ENCODE measurements at places on chromosomes 16 and 17.

DNA sequence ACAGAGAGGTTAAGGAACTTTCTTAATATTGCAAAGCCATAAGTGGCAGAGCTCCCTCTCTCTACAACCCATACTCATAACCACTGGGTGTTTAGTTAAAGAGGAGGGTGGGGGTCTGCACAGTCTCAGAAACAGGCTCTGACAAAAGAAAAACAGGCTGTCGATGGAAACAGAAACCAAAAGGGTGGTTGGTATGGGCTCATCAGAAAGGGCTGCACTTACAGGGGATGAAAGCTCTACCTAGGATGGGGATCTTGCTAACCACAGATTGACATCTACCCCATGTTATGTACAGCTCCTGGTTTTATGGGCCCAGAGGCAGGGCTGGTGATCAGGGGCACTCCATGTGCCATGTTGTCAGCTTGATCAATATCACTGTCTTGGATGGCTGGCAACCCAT is 111.4 kb downstream of the CYLD start:
- DNase-seq: no peak

DNA sequence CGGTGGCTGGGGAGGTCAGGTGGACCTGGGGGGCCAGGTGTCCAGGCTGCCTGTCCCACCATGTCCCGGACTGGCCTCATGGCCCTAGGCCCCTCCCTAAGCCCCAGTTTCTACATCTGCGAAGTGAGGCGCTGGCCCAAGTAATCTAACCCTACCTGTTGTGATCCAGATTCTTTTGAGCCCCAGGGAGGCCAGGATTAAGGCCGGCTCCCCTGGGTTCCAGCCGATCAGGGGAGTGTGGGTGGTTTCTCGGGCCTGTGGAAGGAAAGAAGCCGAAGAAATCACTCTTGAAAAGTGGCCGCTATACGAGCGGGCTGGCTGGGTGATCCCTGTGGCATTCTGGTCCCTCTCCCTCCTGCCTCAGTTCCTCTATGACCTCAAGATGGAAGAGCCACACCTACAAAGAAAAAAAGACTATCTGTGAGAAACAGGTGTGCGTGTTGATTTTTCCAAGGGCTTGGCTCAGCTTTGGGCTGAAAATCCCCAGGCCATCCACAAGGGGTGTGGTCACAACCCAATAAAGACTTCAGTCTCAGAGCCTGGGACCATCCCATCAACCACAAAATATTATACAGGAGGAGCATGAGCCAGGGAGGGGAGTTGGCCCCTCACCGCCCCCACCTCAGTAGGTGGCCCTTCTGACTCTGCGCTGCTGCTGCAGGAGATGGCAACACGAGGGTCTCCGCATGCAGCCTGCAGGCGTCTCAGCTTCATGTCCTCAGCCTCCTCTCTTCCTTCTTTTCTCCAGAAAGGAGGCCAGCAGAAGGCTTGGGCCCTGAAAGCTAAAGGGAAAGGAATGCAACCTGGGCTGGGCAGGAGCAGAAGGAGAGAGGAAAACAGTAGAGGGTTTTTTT is 20.3 kb downstream of the GPR142 start:
- no peak for DNase-seq

- DNase-seq: no peak
These were observed 23.8 kb downstream of the LCMT1 start for GRCh38 chr16:25135254-25135878.

GRCh38 chr16:77844801-77845200 is 56.4 kb downstream of the VAT1L start:
- no peak for DNase-seq

- no peak for DNase-seq
These were observed 54.7 kb downstream of the SLC6A2 start for GRCh38 chr16:55710466-55710865.

DNA sequence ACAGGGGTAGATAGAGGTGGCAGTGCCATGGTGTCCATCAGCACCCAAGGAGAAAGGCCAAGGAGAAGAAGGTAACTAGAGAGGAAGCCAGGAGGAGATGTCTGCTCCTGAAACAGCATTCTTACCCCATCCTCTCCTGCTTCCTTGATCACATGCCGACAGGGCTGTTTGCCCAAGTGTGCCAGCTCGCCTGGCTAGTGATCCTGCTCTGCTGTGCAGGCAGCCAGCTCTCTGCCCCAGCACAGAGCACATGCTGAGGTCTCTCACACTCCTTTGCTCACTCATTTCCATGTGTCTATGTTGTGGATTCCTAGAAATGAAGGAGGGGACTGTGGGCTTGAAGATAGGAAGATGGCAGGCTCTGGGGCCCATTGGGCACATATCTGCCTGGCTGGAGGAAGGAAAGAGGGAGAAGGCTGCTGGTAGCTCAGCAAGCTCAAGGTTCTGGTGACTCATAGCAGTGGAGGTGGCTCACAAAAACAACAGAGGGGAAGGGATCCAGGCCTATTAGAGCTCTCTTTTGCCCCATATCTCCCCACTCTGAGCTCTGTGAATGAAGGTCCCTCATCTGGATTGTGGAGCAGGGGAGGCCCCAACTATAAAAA is 54.3 kb downstream of the NEUROD2 start:
- no peak for DNase-seq

DNA sequence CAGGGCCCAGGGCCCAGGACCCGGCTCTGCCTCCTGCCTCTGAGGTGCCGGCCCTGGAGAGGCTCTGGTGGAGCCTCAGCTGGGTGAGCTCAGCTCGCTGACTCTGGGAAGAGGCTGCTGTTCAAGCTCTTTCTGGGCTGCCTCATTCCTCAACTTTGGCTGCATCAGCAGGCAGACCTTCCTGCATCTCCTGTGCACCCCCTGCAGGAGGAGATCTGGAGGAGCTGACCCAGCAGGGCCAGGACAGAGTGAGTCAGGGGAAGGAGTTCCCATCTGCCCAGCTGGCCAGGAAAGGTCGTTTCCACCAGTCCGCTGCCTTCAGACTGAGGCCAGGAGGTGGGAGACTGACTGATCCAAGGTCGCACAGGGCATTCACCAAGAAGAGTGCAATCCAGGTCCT is 10.7 kb downstream of the CRHR1 start:
- DNase-seq: no peak

DNA sequence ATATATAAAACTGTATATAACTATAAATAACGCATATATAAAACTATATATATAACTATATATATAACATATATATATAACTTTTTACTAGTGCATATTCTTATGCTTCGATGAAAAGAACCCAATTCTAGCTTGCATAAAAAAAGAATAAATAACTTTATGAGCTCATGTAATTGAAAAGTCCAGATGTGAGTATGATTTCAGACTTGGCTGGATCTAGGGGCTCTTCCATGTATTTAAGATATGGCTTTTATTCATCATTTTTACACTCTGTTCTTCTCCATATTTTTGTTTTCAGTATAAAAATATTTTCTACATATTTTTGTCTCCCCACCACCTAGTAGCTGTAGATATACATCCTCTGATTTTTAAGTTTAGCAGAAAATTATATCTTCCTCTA is 417.5 kb downstream of the CDH11 start:
- no peak for DNase-seq

- DNase-seq: no peak
These were observed 33.6 kb upstream of the XYLT2 start for GRCh38 chr17:50312308-50312707.

- peak; percentile 64 for DNase-seq
These were observed 7.5 kb downstream of the EIF1 start for GRCh38 chr17:41695954-41696757.

- DNase-seq: no peak
These were observed 3.7 kb upstream of the TACO1 start for GRCh38 chr17:63596856-63597586.

DNA sequence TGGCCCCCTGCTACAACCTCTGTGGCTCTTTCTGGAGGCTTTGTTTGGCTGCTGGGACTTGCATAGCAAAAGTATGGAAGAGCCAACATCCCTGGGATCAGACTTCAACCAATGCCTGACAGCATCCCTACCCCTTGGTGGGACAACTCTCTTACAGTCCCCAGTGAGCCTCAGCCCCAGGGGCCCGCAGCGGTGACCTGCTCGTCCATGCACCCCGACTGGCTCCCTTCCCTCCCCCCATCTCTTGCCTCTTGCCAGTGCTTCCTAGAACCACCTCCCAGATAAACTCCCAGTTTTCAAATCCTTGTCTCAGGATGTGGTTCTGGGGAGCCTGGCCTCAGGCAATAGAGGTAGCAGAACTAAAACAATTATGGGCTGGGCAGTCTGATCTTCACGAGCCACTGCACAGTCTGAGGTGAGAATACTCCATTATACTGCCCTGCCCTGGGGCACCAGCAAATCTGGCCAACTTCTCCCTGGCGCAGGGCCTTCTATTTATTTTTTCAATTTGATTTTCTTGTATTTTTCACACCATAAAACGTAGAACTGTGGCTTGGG is 86.6 kb upstream of the BRD7 start:
- no peak for DNase-seq

DNA sequence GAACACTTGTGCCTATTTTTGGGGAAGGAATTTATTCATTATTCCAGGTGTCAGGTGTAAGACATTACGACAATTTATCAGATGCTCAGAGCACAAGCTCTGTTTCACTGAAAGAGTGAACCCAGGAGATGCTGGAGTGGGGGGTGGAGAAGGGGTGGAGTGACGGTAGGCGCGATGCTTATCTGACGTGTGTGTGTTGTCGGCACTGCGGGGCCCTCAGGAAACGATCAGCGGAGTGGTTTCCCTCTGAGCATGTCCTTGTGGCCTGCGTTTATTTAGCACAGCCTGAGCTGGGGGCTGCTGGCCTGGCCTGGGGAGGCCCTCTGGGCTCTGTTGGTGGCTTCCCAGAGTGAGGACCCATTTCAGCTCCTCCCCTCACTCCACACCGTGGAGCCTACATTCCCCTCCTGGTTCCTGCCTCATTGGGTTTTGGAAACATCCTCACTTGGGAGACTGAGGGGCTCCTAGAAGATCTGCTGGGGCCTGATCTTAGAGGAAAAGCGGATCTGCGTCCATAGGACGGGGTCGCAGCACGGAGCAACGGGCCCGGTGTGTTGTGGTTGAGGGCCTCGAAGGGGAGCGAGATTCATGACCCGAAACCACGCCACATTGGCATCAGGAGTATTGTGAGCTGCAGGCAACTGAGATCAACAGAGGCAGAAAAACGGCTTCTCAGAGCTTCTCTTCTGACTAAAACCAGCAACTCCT is 19.0 kb upstream of the GNG13 start:
- DNase-seq: no peak

GRCh38 chr16:63241497-63242028 is 1205.3 kb upstream of the CDH8 start:
- DNase-seq: no peak

GRCh38 chr16:27174007-27174406 is 29.3 kb upstream of the KDM8 start:
- no peak for DNase-seq

DNA sequence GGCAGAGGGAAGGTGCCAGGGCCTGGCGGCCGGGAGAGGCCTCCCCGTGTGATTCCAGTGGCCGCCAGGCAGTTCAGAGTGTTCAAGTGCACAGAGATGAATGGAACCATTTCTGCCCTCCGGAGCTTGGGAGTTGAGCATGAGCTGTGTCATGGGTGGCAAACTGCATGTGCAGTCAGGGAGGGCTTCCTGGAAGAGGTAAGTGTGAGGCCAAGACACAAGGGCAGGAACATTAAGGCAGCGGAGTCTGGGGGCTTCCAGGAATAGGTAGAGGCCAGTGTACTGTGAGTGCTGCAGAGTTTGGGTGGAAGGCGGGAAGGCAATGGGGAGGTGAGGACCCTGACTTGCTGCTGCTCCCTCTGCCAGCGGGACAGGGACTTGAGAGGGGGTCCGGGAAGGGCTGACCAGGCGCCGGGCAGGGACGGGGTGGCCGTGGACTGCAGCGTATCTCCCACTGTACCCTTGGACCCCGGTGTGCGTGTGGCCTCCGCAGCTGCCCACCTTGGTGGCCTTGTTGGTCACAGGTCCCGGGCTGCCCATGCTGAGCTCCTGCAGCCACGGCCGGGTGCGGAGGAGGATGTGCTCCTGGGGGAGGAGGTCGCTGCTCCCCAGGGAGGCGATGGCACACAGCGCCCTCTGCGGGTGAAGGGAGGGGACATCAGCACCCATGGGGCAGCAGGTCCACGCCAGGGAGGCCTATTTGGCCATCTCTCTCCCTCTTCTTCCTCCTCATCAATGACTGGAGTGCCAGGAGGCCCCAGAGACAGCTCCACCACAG is 7.5 kb upstream of the CEP131 start:
- no peak for DNase-seq

GRCh38 chr17:35773679-35774425 is 13.2 kb downstream of the C17orf50 start:
- no peak for DNase-seq

GRCh38 chr16:66324815-66325515 is 41.5 kb upstream of the CDH5 start:
- no peak for DNase-seq

DNA sequence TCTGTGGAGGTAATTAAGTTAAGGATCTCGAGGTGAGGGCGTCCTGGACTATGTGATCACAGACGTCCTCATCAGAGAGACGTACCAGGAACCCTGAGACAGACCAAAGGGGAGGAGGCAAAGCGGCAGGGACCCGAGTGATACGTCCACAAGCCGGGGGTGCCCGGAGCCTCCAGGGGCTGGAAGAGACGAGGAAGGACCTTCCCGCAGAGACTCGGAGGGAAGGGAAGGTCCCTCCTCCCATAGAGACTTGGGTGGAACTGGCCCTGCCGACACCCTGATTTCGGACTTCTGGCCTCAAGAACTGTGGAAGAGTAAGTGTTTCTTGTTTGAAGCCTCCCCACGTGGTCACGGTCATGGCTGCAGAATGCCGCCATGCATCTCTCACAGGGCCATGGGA is 30.8 kb downstream of the LMF1 start:
- no peak for DNase-seq

DNA sequence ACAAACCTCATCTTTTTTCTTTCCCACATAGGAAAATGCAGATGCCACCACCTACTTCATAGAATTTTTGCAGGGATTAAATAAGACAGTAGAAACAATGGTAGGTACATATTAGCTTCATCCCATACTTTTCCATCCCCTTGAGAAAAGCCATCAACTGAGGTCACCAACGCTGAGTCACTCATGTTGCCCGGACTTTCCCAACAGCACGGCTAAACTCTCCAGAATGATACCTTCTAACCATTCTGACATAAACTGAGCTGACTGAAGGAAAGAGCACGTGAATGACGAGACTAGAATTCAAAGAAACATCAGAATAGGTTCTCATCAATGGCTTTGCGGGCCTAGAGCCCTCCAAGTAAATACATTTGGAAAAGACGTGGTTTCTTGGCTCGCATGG is 146.0 kb upstream of the RCVRN start:
- no peak for DNase-seq

DNA sequence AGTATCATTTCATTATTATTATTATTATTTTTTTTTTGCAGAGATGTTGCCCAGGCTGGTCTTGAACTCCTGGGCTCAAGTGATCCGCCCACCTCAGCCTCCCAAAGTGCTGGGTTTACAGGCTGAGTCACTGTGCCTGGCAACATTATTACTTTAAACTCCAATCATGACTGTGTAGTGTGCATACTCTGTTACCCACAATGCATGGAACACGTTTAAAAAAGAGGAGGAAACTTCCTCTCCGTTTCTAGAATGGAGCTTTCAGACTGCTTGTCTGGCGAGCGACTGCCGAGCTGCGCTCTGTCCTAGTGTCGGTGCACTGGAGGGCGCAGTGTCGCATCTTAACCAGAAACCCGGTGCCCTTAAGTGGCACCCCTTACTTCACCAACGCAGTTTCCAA is 22.1 kb upstream of the FASN start:
- DNase-seq: no peak

GRCh38 chr17:6523809-6524355 is 32.5 kb downstream of the PITPNM3 start:
- no peak for DNase-seq

- DNase-seq: no peak
These were observed 1.7 kb upstream of the LMF1 start for GRCh38 chr16:972316-973002.
